ENCODE measurements at places on chromosomes 1 and 21.

DNA sequence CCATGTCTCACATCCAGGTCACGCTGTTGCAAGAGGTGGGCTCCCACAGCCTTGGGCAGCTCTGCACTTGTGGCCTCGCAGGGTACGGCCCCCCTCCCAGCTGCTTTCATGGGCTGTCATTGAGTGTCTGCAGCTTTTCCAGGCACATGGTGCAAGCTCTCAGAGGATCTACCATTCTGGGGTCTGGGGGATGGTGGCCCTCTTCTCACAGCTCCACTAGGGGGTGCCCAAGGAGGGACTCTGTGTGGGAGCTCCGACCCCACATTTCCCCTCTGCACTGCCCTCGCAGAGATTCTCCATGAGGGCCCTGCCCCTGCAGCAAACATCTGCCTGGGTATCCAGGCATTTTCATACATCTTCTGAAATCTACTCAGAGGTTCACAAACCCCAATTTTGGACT, 219.4 kb downstream of the LRRC7 start:
- no peak for DNase-seq
- no peaks in the 10 kb centered on the region for H3K27me3 ChIP-seq
- H3K4me3 ChIP-seq, result no peak overlapping the region
- no peaks in the 10 kb centered on the region for H3K36me3 ChIP-seq
- no peaks in the 10 kb centered on the region for H3K4me1 ChIP-seq

- H3K4me3 ChIP-seq, result no peak overlapping the region
- H3K27ac ChIP-seq, result no peak overlapping the region
- no peak for DNase-seq
- no peaks in the 10 kb centered on the region for H3K4me1 ChIP-seq
- no peaks in the 10 kb centered on the region for H3K27me3 ChIP-seq
Measured at GRCh38 chr1:242189591-242189990, 190.7 kb upstream of the MAP1LC3C start.

GRCh38 chr1:22849770-22850169, 122.9 kb downstream of the LACTBL1 start:
- peaks cover 36% of the 10 kb centered on the region for H3K27me3 ChIP-seq
- no peaks in the 10 kb centered on the region for H3K36me3 ChIP-seq
- DNase-seq, result no peak
- no peak overlapping the region for H3K27ac ChIP-seq
- H3K4me3 ChIP-seq, result no peak overlapping the region

DNA sequence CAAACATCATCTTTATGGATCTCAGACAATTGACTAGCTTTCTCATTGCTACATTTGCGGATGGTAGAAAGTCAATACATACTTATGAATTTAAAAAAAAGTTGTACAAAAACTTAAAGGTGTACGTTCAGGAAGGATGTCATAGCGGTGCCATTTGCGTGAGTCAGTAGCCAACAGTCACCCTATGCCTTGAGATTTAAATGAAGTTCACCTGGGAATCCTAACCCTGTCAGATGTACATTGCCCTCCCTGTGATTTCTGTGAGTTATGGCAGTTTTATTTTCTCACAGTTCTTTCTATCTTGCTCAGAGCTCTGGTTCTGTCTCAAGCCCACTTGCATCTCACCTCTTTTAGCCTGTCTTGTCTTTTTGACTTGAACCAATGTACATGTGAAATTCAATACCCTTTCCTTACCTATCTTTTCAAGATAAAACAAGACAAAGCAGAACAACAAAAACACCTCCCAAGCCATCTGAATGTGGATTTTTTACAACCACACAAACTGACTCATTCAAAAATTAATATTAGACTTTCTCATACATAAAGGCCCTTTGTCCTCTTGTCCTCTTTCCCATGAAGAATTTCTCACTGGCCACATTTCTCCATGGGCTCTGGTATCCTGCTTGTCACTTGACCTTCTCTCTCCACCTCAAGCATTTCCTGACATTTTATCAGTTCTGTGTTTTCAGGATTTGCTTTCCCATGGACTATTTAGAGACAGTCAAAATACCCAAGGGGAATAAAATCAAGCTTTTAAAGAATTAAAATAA, 25.3 kb upstream of the ZNF697 start:
- H3K4me3 ChIP-seq, result no peak overlapping the region
- H3K4me1 ChIP-seq, result peaks cover 5% of the 10 kb centered on the region
- no peak overlapping the region for H3K27ac ChIP-seq

DNA sequence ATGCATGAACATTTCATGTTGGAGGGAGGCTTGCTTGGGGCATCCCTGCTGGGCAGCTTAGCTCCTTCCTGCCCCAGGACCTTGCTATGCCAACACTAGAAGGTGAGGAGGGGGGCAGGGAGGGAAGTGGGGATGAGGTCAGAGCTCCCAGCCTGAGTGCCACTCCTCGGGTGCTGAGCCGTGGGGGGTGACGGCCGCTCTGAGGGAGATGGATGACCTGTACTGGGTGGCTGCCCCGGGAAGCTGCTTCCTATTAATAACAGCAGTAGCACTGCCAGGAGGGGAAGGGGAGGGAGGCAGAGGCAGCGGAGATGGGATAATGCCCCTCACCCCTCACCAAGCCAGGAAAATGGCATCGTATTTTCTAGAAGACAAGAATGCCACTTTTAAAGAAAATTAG, 60.6 kb downstream of the UBIAD1 start:
- no peak overlapping the region for H3K4me3 ChIP-seq
- H3K4me1 ChIP-seq, result peaks cover 2% of the 10 kb centered on the region
- H3K27ac ChIP-seq, result no peak overlapping the region
- peaks cover 12% of the 10 kb centered on the region for H3K27me3 ChIP-seq

GRCh38 chr21:36628761-36629460, 70.0 kb upstream of the SIM2 start:
- no peak overlapping the region for H3K4me3 ChIP-seq
- H3K4me1 ChIP-seq, result no peaks in the 10 kb centered on the region
- no peaks in the 10 kb centered on the region for H3K36me3 ChIP-seq
- no peak for DNase-seq

GRCh38 chr21:28151758-28152157, 840.9 kb downstream of the LTN1 start:
- no peaks in the 10 kb centered on the region for H3K27me3 ChIP-seq
- H3K4me1 ChIP-seq, result no peaks in the 10 kb centered on the region
- no peak overlapping the region for H3K4me3 ChIP-seq
- H3K36me3 ChIP-seq, result no peaks in the 10 kb centered on the region

DNA sequence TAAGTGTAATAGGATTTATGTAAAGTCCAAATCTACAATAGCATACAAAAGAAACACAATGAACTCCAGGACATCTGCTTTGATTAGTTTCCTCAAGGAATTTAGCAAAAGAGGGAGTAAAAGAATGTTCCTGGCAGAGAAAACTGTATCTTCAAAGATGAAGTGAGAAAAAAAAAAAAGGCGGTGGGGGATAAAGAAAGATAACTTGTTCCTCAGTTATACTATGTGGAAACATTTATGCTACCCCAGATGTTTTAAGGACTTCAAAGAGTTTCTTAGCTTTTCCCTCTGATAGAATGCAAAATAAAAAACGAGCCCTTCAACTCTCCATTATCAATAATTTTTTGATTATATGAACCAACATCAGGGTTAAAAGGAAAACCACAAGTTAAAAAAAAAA, 908.9 kb upstream of the ADGRL2 start:
- no peak for DNase-seq
- no peaks in the 10 kb centered on the region for H3K27me3 ChIP-seq
- H3K4me1 ChIP-seq, result no peaks in the 10 kb centered on the region
- no peak overlapping the region for H3K27ac ChIP-seq

GRCh38 chr21:25139414-25139813, 467.9 kb downstream of the MRPL39 start:
- H3K27me3 ChIP-seq, result no peaks in the 10 kb centered on the region
- H3K27ac ChIP-seq, result no peak overlapping the region
- H3K4me3 ChIP-seq, result no peak overlapping the region
- DNase-seq, result no peak
- H3K4me1 ChIP-seq, result no peaks in the 10 kb centered on the region
- H3K36me3 ChIP-seq, result no peaks in the 10 kb centered on the region

- peak overlapping the region; percentile 66 for H3K4me3 ChIP-seq
- H3K27me3 ChIP-seq, result no peaks in the 10 kb centered on the region
- peak overlapping the region; percentile 8 for H3K27ac ChIP-seq
- H3K4me1 ChIP-seq, result peaks cover 38% of the 10 kb centered on the region
Measured at GRCh38 chr1:155320252-155320651, 442 bp upstream of the RUSC1 start.
